ENCODE measurements at places on chromosomes 2 and 18.
A peak's percentile ranks its signal among the peaks of the same experiment; 100 is the strongest.

- no peak for DNase-seq
These were observed 676.1 kb downstream of the RNF144A start for GRCh38 chr2:7593360-7593759.

DNA sequence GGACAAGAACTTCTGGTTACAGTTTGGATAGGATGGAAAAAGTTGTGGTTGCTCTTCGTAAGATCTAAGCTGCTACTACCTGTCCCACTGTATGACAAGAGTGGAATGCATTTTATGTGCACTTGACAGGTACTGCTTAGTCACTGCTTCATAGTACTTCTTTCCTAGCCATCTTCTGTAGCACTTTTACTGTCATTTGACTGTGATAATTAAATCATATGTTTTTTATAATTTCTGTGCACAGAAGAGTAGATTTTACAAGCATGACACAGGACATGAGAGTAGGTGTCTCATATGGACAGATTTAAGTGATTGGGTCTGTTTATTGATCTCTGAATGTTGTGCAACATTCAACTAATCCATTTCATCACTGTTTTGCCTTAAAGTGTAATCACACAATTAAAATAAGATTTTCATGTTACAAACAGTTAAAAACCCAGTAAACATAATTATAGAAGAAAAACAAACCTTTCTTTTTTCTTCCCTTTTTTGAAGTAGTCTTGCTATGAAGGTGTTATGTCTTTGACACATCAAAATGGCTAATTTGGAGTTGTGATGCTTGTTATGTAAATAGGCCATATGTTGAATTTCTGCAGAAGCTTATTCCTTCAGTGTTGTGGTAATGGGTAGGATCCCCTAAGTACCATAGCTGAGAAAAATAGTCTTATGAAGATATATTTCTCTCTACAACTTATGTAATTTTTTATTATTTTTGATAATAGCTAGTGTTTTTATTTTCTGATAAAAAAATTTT is 3.0 kb downstream of the SPATS2L start:
- no peak for DNase-seq

DNA sequence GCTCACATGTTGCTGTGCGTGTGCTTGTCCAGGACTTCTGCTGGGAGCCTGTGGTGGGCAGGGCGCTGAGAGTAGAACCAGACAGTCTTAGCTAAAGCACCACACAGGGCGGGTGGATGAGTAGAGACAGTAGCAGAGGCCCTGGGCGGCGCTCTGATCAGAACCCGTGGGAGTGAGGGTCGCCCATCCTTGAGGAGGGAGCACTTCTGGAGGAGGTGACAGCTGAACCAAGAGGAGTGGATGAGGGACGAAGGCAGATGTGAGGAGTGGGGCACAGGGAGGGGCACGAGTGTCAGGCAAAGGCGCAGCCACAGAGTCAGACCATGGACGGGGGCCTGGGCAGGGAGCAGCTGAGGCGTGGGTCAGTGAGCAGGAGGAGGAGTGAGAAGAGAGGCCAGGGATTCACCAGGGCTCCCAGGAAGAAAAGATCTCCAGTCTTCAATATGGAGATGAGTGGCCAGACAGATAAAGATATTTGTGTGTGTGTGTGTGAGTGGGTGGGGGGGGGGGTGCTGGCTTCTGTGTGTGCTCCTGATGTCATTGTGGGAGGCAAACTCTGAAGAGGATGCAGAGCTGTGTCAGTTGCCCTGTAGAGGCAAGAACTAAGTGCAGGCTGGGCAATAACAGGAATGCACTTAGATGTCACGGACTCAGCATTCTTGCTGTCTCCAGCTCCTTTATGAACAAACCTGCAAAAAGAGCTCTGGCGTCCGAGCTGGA is 79.6 kb downstream of the TPO start:
- no peak for DNase-seq

DNA sequence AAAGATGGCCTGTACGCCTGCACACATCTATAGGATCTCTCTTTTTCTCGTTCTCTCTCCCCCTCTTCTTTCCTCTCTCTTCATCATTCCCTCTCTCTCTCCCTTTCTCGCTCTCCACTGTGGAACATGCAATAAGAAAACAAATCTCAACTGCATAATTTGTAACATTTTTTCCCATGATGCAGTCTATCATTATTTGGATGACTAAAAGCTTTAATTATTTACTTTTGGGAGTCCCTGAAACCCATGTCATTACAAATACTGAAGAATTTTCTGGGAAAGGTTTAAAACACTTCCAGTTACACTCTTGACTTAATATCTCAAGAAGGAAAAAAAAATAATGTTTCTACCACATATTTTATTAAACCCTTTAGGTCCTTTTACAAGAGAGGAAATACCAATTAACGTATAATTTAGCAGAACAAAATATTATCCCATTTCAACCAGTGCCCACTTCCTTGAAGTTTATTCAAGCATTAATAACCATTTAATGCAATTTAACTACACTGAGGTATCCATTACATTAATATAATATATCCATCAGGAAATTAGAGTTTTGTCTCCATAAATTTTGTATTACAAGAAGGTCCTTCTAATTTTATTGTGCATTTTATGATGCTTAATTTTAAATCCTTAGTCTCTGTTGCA is 1615.2 kb upstream of the ACVR2A start:
- DNase-seq = no peak

DNA sequence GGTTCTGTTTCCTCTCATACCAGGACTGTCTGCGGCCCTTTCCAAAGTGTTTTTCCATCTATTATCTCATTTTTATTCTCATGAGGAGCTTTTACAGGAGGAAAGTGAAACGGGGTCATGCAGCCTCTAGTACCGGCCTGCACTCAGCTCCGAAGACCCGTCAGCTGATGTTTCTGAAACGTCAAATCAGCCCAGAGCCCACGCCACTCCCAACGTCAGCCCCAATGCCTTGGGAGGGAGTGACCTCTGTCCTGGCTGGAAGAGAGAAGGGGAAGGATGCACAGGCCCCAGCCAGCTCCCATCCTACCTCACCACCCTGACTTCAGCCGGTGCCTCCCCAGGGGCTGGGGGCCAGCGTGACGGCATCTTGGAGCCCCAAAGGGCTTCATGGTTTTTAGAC is 58.5 kb downstream of the ADCY3 start:
- no peak for DNase-seq

- DNase-seq = no peak
These were observed 11.8 kb downstream of the TBR1 start for GRCh38 chr2:161427664-161428587.

DNA sequence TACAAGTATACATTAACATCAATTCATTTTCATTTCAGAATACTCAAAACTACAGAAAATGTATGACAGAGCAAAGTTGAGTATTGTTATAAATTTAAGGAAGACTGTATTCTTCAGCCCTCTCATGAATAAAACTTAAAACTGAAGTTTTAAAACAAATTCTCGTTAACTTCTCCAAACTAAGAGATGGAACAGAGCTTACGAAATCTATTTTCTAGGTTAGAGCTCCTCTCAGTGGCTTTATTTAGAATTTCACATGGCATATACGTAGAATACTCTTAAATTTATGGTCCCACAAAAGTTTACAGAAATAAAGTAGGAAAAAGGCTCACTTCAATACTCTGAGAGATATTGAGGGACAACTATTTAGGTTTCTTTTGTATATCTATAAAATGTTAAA is 612.1 kb downstream of the KCNJ3 start:
- DNase-seq = peak; percentile 1

DNA sequence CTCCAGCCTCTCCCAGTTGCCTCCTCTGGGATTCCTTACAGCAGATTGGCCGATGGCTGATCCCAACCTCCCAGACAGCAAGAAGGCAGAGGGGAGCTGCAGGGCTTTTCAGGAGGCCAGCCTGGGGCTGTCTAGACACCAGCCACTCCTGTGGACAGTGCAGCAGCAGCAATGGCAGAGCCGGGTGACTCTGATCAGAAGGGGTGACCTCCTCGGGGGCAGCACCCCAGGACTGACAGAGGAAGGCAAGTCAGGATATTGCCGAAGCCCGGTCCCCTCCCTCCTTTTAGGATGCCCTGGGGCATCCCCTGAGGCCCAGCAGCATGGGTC is 84.5 kb downstream of the INHBB start:
- DNase-seq = no peak

- DNase-seq = no peak
These were observed 679.7 kb downstream of the NYAP2 start for GRCh38 chr2:226079196-226079595.

DNA sequence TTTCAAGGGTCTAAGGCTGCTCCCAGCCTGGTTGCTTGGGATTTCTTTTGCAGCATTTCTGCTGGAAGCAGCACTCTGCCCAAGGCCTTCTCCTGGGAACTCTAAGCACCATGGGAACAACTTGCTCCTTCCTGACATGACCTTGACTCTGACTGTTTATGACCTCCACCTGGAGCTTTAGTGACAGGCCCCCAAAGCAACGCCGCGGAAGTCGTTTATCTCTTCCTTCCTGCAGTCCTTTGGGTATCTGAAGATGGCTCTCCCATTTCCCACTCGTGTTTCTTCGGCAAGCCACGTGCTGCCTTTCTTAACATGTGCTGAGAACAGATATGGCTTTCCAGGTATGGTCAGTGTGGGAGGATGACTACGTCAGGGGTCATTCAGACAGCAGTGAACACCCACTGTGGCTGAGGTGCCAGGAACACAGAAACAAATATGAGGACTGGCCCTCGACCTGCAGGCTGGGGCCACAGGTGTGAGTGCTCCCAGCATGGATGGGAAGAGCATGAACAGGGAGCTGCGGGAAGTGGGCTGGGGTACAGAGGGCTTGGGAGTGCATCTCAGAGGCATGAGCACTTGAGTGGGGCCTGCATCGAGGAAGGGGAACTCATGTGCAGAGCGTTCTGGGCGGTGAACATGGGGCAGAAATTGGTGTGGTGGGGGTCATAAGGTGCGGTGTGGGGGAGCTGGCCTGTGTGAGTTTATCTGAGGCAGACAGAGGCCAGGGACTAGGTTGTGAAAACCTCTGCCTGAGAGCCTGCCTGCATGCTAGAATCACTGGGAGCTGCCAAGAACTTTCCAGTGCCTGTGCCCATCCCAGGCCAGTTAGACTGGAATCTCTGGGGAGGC is 140.5 kb downstream of the TSN start:
- DNase-seq = no peak

GRCh38 chr2:85819811-85820510 is 66.2 kb downstream of the ATOH8 start:
- DNase-seq = no peak

GRCh38 chr18:76405681-76406356 is 89.2 kb downstream of the ZNF516 start:
- DNase-seq = peak; percentile 35

DNA sequence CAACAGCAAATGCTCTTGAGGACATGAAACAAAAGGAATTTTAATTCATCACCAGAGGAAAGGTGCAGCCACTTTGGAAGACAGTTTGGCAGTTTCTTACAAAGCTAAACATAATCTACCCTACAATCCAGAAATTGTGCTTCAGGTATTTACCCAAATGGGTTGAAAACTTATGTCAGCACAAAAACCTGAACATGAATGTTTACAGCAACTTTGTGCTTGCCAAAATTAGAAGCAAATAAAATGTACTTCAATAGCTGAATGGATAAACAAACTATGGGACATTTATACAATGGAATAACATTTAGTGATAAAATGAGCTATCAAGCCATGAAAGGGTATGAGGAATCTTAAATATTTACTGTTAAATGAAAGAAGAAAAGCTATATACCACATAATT is 6.9 kb upstream of the MAP2 start:
- DNase-seq = no peak

- DNase-seq = no peak
These were observed 18.8 kb downstream of the TGOLN2 start for GRCh38 chr2:85308896-85309555.

Measured in activated CD4-positive, alpha-beta T cell treated with anti-CD3 and anti-CD28 coated beads, Interleukin-2, amount 50 U/mL, for 16 hours (primary cell).